ENCODE measurements at places on chromosomes 13 and 19.
A peak's percentile ranks its signal among the peaks of the same experiment; 100 is the strongest.

- no peak for DNase-seq
Measured at GRCh38 chr19:5042556-5042955, 73.6 kb downstream of the KDM4B start.

DNA sequence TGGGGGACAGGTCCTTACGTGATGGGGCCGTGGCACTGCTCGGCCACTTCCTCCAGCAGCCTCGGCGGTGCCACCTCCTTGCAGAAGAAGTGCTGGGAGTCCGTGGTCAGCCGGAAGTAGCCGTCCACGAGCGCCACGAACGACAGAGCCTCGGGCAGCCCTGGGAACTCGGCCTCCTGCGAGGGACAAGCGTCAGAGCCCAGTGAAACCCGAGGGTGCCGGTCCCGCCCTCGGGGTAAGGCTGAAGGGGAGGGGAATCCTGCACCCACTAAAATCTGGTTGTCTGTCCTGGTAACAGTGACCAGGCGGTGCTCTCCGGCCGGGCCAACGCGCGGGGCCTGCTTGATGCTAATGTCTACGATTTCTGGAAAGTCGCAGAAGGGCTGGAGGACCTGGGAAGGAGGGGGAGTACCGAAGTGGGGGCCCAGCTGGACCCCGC is 6.4 kb downstream of the JAK3 start:
- DNase-seq: no peak

GRCh38 chr13:51802631-51803418 is 1.1 kb downstream of the DHRS12 start:
- no peak for DNase-seq

- DNase-seq: no peak
Measured at GRCh38 chr19:46408664-46409039, 4.7 kb downstream of the CCDC8 start.

DNA sequence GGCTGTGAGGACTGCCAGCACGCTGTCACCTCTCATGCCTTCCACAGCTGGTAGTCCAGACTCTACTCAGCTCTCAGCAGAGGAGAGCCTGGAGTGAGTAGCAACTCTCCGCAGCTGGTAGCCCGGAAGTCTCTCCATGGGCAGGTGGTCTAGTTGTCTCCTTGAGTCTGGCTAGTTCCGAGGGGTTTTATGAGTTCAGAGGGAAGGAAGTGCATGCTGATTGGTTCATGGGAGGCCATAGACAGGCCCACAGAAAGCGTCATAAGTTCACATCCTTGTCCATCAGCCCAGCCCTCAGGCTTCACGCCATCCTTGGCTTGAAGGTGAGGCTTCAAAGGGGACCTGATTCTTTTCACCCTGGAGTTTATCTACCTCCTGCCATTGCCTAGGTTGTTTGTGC is 2662.4 kb upstream of the PCDH20 start:
- DNase-seq: no peak

DNA sequence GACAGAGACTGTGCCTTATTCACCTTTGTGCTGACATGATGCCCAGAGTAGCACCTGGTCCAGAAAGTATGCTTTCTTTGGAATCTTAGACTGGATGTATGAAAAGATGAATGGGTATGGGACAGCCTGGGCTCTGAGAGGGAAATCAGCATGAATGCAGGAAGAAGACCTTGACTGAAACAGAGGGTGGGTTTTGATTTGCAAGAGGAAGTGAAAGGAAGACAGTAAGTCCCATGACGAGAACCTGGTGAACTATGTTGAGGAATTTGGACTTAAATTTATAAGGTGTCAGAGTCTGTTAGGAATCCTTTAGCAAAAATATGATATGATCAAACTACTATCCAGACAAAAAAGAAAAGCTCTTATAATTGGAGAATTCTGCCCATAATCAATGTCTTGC is 301.9 kb downstream of the SPRY2 start:
- DNase-seq: no peak

GRCh38 chr13:99601535-99601934 is 100.3 kb downstream of the TM9SF2 start:
- DNase-seq: no peak

DNA sequence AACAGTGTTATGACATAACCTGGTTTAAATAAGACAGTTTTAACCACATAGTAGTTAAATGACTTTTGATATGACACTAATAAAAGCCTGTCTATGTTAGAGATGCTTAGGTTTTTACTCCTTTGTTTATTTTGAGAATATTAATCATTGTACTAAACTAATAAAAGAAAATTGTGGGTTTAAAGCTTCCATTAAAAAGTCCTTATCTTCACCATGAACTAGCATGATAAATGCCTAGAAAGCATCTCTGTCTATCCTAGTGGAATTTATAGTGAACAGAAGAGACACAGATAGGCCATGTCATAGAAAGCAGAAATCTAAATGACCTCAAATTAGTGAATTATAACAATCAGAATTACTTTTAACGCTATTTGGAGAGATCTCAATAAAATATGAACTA is 255.2 kb downstream of the PCDH9 start:
- no peak for DNase-seq

DNA sequence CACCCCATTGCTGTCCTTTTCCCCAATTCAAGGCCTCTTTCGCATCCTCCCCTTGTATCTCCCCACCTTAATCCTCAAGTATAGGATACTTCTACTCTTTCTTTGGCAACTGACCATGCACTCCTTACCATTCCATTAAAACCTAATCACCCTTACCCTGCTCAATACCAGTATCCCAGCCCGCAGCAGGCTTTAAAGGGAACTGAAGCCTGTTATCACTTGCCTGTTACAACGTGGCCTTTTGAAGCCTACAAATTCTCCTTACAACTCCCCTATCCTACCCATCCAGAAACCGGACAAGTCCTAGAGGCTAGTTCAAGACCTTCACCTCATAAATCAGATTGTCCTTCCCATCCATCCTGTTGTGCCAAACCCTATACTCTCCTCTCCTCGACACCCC is 16.2 kb upstream of the OR10H1 start:
- no peak for DNase-seq

GRCh38 chr13:46052319-46053161 is at the start of gene ZC3H13:
Gene ZC3H13 (minus strand): TSS chr13:46052746. CDS start chr13:46045507, 7,239 bp downstream.
- peak; percentile 89 for DNase-seq

- no peak for DNase-seq
Measured at GRCh38 chr19:47537493-47537892, 22.6 kb upstream of the NAPA start.

DNA sequence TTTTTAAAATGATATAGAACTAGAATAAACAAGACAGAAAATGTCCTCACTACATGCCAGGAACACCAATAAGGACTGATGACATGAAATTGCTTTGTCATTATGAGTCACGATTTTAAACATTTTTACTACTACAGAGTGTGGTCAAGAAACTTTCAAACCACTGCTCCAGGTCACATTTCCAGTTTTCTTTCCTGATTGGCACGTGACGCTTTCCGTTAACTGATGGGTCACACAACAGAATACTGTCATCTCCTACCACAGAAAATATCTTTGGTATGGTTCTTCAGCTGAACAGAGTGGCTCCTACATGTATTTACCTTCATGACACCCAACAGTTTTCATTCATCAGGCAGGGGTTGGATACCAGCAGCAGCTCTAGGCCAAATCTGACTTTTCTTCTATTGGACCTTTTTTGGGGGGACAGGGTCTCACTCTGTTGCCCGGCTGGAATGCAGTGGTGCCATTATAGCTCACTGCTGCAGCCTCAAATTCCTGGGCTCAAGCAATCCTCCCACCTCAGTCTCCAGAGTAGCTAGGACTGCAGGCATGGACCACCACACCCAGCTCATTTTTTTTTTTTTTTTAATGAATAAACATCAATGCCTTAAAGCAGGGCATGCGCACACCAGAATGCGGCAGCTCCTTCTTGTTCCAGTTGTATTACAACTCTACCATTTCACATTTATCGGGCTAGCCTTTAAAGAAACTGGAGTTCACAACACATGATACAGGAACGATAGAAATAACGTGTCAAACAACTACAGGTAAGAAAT is 147.4 kb downstream of the RNF17 start:
- no peak for DNase-seq

GRCh38 chr19:17794731-17795494 is at the start of gene B3GNT3:
Gene B3GNT3 (plus strand): TSS chr19:17795138. CDS start chr19:17807808, 12,670 bp downstream.
- no peak for DNase-seq

DNA sequence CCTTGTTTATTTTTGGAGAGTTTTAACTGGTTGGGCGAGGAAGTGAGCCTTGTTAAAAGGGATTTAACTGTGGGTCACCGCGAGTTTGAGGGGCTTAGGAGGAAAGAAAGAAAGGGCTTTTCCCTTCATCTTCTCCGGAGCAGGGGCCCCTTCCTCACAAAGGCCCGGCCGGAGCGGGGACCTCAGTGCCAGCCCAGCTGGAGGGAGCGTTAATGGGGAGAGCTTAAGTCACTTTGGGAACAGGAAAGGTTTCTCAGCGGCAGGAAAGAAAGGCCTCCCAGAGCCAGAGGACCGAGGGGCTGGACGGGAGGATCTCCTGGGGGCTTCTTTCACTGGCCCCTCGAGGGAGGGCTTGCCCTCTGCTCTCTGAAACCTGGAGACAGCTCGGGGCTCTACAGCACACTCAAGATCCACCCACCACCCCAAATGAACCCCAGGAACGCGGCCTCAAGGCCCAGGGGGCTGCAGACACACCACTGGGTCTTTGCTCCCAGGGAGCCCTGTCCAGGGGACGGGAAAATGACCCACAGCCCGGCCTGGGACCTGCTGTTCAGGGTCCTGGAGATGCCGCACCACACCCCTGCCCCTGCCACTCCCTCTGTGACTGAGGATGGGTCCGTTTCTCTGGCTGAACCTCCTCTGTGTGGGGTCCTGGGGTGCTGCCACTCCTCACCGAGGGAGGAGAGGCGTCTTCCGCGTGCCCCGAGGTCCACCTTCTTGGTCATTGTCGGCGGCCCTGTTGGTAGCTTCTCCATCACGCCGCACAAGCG is 128.3 kb downstream of the URI1 start:
- DNase-seq: no peak

DNA sequence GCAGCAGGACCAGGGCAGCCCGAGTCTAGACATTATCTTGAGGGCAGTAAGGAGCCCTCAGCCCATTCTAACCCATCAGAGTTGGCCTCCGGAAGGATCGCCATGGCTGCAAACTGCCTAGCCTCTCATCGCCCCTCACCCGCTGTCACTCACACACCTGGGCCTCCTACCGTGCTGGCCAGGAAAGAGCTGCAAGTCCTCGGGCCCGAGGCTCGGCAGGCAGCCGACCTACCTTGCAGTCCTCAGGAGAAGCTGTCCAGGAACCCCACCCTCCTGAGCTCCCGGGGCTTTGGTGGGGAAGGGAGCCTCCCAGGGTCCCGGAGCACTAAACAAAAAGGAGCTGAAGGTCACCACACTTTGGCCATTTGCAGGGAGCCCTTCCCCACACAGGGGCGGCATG is 46.8 kb downstream of the CCNE1 start:
- DNase-seq: no peak

- DNase-seq: peak; percentile 82
Measured at GRCh38 chr13:44259045-44260027, 114.3 kb upstream of the SERP2 start.

DNA sequence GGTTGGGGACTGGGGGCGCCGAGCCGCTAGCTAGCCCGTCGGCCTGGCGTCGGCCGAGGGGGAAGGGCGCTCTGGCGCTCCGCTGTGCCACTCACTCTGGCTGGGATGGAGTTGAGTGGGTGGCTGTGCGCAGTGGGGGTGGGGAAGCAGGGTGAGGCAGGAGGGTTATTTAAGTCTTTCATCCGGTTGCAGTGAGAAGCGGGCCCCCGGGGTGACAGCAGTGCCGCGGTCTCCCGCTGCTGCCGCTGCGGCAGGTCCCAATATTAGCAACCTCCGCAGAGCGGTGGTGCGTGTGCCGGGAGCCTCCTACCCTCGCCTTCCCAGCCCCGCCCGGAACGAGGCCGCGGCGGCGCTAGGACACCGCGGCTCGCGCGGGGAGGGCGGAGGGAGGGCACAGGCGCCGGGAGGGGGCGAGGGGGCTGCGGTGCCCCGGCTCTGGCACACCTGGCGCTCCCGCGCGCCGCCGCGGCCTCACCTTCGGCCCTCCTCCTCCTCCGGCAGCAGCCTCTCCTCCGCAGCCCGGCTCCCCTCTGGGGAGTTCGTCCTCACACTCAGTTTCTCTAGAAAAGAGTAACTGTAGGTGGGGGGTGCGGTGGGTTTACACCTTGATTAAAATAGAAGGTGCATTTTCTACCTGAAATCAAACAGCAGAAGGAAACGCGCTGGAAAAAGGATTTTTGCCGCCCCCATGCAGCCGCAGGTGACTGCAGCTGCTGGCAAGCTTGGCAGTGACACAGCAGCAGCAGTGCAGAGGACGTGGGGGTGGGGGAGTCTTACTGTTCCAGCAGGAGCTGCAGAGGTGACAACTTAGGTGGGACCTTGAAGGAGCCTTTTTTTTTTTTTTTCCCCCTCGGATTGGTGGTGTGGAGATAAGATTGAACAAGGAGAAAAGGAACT is 4.5 kb downstream of the FGF9 start:
- DNase-seq: peak; percentile 38

- no peak for DNase-seq
Measured at GRCh38 chr13:107852072-107852471, 363.3 kb downstream of the LIG4 start.

- DNase-seq: peak; percentile 58
Measured at GRCh38 chr19:41939861-41940730, 11.8 kb upstream of the ERFL start.

DNA sequence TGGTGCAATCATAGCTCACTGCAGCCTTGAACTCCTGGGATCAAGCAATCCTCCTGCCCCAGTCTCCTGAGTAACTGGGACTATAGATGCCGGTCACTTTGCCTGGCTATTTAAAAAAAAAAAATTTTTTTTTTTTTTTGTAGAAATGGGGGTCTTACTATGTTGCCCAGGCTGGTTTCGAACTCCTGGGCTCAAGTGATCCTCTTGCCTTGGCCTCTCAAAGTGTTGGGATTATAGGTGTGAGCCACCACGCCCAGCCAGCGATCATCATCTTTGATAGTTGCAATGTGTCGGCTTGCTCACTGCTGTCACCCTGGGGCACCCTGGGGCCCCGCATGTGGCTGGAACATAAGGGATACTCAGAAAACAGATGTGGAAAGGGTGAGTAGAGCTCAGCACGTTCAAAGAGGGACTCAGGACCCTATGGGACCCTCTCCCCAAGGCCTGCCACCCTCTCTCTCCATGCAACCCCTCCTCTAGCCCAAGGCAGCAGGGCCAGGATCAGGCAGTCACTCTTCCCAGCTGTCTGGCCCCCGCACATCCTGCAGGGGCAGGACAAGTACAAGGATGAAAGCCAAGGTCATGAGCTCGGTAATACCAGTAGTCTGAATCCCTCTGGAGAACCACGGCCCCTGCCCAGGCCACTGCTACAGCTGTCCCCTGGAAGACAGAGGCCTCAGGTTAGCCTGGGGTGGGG is 6.5 kb upstream of the CCL25 start:
- no peak for DNase-seq

- no peak for DNase-seq
Measured at GRCh38 chr19:47729468-47729798, 15.9 kb upstream of the NOP53 start.

GRCh38 chr19:2337329-2337707 is 8.8 kb downstream of the SPPL2B start:
- DNase-seq: no peak

- DNase-seq: no peak
Measured at GRCh38 chr13:43988302-43988701, 108.6 kb downstream of the LACC1 start.

GRCh38 chr19:13014101-13014920 is 19.0 kb downstream of the NFIX start:
- no peak for DNase-seq

All from activated CD4-positive, alpha-beta T cell treated with anti-CD3 and anti-CD28 coated beads, Interleukin-2, amount 50 U/mL, for 4 hours (primary cell).